Stimulated activated CD8-positive, alpha-beta memory T cell treated with anti-CD3 and anti-CD28 coated beads, Interleukin-2, amount 100 ng/mL, for 1 hour (primary cell): ENCODE measurements at places on chromosomes 3 and 15.

- no peak for DNase-seq
These were observed 75.5 kb upstream of the IQSEC1 start for GRCh38 chr3:13148561-13149329.

DNA sequence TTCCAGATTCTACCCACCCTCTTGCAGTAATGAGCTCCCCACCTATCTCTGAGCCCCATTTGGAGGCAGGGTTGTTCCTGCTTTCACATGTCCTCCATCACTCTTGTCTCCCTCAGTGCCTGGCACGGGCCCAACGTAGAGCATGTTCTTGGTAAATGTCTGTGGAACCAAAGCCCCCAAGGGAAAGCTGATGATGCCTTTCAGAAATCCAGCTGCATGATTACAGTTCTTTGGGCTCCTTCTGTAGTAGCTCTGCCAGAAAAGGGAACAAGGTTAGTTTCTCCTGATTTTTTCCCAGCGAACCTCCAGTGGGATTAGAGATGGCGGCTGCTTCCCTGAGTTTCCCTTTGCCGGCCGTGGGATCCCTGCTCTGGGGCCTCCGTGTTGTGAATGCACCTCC is 39.3 kb downstream of the CGNL1 start:
- DNase-seq, result no peak

DNA sequence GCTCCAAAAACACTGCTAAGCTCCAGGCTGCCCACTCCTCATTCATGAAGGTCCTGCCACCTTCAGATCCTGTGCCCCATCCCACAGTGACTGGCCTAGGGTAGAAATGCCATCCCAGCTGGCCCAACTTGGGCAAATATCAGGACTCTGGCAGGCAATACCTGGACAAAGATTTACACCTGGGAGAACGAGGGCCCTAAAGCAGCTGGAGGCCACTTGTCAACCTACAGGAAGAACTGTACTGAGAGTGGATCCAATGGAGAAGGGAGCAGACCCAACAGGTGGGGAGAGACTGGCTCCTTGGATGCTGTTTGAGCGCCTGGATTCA is 57.1 kb upstream of the GATA2 start:
- no peak for DNase-seq

- DNase-seq, result no peak
These were observed 8.9 kb downstream of the NSUN3 start for GRCh38 chr3:94071713-94072284.

DNA sequence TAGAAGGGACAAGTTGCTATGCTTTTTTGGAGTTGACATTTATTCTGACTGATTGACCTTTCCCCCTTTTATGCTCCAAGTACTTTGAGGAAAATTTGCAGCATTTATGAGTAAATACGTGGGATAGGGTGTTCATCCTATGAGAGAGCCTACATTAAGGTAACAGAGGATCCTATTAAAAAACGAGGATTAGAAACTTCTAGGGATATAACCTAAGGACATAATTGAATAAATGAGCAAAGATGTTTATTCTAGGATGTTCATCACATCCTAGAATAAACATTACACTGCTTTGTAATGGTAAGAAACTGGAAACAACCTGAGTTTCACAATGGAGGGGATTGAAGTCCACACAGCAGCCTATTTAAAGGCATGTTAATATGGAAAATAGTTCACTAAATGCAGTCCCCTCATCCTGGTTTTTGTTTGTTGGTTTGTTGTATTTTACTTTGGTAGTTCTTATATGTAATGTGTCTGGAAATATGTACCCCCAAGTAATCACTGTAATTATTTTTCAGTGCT is 23.9 kb upstream of the CLEC3B start:
- no peak for DNase-seq

GRCh38 chr3:192207239-192207638 is 520.1 kb downstream of the FGF12 start:
- no peak for DNase-seq

GRCh38 chr3:27239951-27240350 is 129.2 kb downstream of the NEK10 start:
- no peak for DNase-seq

- no peak for DNase-seq
These were observed 17.3 kb upstream of the UBE2E2 start for GRCh38 chr3:23185861-23186260.

DNA sequence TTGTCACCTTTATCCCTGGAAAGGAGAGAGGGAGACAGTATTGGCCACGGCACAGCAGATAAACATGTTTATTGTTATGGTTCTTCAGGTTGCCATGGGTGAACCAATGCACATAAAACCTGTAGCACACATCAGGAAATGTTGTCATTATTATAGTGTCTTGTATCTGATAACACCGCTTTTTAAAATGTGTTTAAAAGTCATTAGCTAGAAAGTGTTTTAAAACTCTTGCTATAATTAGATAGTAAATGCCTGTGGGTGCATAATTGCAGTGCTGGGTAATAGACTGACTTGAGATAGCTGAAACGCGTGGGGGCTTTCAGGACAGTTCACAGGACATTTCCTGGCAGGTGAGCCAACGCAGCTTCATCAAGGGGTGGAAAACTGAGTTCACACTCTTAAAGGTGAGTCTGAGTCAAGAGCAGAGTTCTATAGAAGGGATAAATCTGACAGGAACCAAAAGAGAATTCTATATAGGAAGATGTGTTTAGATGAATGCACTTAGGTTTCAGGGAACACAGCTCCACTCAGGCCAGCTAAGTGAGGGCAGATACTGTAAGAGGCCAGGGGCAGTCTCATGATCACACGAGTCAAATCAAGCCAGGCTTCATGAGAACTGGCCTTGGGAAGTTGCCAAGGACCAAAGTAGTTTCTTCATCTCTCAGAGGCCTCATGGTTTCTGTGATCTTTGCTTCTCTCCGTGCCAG is 35.6 kb upstream of the PPP4R2 start:
- DNase-seq, result no peak

GRCh38 chr3:136195258-136196063 is 674 bp downstream of the MSL2 start:
- DNase-seq, result peak; percentile 55

DNA sequence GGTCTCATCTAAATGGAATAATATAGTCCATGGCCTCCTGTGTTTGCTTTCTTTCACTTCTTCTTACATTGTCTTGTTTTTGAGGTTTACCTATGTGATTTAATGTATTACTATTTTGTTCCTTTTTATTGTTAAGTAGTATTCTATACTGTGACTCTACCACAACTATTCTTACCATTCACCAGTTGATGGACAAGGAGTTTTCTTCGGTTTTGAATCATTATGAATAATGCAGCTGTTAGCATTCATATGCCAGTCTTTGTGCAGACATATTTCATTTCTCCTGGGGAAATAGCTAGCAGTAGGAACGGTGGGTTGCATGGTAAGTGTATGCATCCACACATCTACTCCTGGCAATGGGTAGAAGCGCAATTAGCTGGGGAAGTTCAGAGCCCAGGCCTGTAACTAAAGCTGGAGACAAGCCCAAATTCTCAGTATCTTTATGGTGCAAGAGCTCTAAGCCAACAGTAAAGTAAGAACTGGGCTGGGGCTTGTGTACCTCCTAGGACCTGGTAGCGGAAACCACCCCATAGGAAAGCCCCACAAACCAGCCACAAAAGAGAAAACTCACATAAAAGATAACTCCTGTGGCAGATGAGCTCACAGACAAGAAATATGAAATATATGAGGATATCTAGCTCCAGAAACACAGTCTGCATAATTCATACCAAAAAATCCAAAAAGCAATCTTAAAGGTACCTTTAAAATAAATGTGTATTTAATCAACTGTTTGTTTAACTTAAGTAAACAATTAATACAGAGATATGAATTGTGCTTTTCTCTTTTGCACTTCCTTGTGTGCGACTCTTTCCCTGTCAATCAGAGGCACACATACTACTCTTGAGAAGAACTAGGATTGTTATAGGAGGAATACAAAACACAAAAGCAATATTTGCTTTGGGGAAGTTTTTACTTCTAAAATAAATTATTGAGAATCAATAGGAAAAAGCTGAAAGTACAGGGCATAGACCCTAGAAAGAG is 2.7 kb upstream of the CSTA start:
- no peak for DNase-seq

GRCh38 chr15:47027322-47027946 is 689.9 kb upstream of the SEMA6D start:
- DNase-seq, result no peak

DNA sequence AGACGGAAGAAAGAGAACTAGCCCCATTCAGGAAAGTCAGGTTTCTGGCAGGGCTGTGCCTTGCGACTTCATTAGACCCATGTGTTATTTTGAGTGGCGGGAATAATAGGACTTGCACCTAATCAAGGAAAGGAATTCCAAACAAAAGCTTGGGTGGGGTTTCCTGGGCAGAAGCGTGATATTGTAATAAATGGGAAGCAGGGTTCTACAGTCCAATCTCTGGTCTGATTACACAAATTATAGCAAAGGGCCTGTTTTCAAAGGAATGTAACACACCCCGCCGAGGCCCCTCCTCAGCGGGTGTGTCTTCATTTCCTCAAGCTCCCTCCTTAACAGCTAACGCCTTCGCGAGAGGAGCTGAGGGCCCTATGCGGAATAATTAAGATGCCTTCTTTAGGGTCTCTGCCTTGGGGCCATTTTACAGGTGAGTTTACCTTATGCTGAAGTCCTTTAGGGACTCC is 396.0 kb upstream of the C2CD4B start:
- no peak for DNase-seq

- peak; percentile 18 for DNase-seq
These were observed 26.4 kb upstream of the PDE8A start for GRCh38 chr15:84955089-84955848.

GRCh38 chr15:81295486-81296121 is 28.3 kb downstream of the STARD5 start:
- no peak for DNase-seq

GRCh38 chr3:120025520-120025919 is 68.7 kb downstream of the GSK3B start:
- DNase-seq, result no peak
